ENCODE measurements at places on chromosomes 1 and 21. TPM values are rescaled to one million over a fixed set of nuclear protein-coding genes. Genes with fewer than 3 reads are reported as not detected.

GRCh38 chr1:218367118-218367517 lies 22.0 kb downstream of the TGFB2 start:
- no peak overlapping the region for H3K4me3 ChIP-seq
- H3K27ac ChIP-seq = peak overlapping the region; percentile 79
- H3K4me1 ChIP-seq = peaks cover 89% of the 10 kb centered on the region

DNA sequence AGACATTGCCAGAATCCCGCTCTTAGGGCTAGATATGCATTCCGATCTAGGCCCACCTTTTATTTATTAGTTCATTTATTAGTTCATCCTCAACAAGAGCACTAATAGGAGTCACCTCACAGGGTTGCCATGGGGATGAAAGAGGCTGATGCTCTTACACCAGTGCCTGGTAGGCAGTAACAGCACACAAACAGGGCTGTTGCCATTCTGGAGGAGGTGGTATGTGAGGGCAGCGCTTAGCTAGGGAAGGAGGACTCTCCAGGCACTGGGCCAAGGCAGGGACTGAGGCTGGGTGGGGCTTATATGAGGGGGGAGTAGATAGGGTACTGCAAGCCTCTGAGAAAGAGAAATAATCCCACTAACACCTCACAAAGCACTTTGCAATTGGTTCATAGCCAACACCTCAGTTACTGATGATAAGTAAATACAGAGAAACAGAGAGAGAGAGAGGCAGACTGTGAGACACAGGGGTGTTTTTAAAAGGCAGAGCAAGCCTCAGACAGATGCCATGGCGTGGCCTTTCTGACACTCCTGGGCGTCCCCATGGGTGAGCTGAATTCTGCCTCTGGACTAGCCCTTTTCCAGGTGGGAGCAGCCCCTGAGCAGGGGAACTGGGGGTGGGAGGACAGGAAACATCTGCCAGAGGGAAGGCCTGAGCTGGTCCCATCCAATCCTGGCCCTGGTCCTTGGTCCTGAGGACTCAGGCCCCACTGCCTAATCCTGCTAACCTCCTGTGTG lies 5.9 kb downstream of the FCGR2A start:
- DNase-seq = no peak
- H3K4me3 ChIP-seq = no peak overlapping the region

- no peak overlapping the region for H3K4me3 ChIP-seq
- no peak for DNase-seq
- H3K27ac ChIP-seq = no peak overlapping the region
- H3K36me3 ChIP-seq = no peaks in the 10 kb centered on the region
These were observed 59.0 kb upstream of the KCND3 start for GRCh38 chr1:112048421-112048820.

- peaks cover 2% of the 10 kb centered on the region for H3K4me1 ChIP-seq
- no peaks in the 10 kb centered on the region for H3K36me3 ChIP-seq
- H3K27ac ChIP-seq = no peak overlapping the region
These were observed 15.4 kb upstream of the XPR1 start for GRCh38 chr1:180616439-180616838.

The F3 gene
- 4.5 TPM for total RNA-seq
